ENCODE measurements at places on chromosomes 7 and 10.

- DNase-seq: peak; percentile 20
Observed at GRCh38 chr7:139830782-139831501, 1.9 kb downstream of the TBXAS1 start.

DNA sequence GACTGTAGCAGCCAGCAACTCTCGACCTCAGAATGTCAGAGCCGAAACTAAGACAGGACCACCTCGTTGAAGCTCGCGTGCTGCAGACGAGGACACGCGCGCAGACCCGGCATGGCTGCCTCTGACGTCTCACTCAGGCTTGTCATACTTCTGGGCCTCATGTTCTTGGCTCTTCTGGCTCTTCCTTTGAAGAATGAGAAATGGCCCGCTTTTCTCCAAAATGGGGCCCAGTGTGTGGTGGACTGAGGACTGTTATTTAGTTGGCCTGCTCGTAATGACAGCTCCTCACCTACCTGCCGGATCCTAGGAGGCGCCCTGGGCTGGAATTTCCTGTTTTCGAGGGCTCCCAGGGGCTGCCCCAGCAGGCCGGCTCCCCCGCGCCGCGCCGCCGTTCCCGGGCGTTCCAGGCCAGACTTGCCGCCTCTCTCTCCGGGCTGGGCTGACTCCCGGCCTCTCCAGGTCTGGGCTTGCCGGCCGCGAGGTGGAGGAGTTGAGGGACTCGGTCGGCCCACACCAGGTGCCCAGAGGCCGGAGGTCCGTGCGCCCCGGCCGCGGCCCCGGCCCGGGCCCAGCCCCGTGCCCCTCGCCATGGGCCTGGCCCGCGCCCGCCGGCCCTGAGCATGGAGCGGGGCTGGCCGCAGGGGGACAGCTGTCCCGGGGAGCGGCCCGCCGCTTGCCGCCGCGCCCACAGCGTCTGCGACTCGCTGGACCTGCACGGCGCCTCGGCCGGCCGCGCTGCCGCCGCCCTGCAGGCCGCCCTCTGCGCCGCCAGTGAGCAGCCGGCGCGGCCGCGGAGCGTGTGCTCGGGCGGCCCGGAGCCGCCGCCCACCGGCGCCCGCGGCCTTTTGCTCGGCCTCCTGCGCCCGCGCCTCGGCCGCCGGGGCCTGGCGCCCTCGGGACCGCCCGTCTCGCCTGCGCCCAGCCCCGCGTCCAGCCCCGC lies 28.1 kb downstream of the AGAP3 start:
- DNase-seq: no peak

GRCh38 chr10:43753397-43754061 lies 104.8 kb upstream of the ZNF32 start:
- no peak for DNase-seq

GRCh38 chr7:51249991-51250390 lies 66.6 kb downstream of the COBL start:
- no peak for DNase-seq

- no peak for DNase-seq
Observed at GRCh38 chr7:47327698-47328391, 254.1 kb downstream of the TNS3 start.

DNA sequence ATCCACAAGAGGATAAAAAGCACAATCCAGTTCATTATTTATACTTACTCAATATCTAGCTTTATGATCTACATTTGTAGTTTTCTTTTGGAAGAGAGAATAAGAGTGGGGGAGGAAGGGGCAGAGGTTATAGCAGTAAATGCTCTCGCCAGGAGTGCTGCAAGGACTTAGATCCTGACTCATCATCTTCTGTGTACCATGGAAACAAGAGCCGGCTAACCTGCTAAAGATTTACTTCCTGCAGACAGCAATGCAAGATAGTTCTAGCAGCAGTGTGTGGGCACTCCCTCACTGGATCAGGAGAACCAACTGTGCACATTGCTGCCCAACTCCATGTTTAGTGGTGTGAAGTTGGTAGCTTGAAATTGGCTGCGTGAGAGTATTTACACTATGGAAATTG lies 47.7 kb upstream of the TRIL start:
- DNase-seq: no peak

All from activated CD4-positive, alpha-beta memory T cell treated with anti-CD3 and anti-CD28 coated beads, Interleukin-2, amount 10 ng/mL, durations not matched to agents 7 days and 5 days (primary cell).